Muscle of leg (tissue), 16 donors: ENCODE measurements at places on chromosomes 11 and 22. TPM values are rescaled to one million over a fixed set of nuclear protein-coding genes. Genes with fewer than 3 reads are reported as not detected.

PATE4 gene
- total RNA-seq: not detected

SLC1A2 gene
- total RNA-seq: 1.6 TPM

OVCH2 gene
- not detected for total RNA-seq

VWCE gene
- total RNA-seq: 3.4 TPM

TECTA gene
- total RNA-seq: 0.89 TPM

MMP12 gene
- total RNA-seq: not detected

CNGA4 gene
- total RNA-seq: not detected

MAP4K2 gene
- total RNA-seq: 7.4 TPM

MLC1 gene
- total RNA-seq: 0.31 TPM

PLCB3 gene
- 10.4 TPM for total RNA-seq

MEI1 gene
- 0.62 TPM for total RNA-seq

CHADL gene
- total RNA-seq: 4.7 TPM

PPME1 gene
- 27.1 TPM for total RNA-seq

NCAPH2 gene
- total RNA-seq: 34.8 TPM

PAMR1 gene
- 29.9 TPM for total RNA-seq

FIBIN gene
- 48.0 TPM for total RNA-seq

POLA2 gene
- 18.8 TPM for total RNA-seq

DMC1 gene
- total RNA-seq: 4.2 TPM

MS4A7 gene
- 7.4 TPM for total RNA-seq

OR52E8 gene
- total RNA-seq: not detected

OR8D1 gene
- not detected for total RNA-seq

LGR4 gene
- total RNA-seq: 29.6 TPM

SCT gene
- total RNA-seq: 55.2 TPM

FAM180B gene
- 2.9 TPM for total RNA-seq

OR8G1 gene
- 0.09 TPM for total RNA-seq

EMID1 gene
- total RNA-seq: 5.7 TPM

KCNJ11 gene
- total RNA-seq: 12.9 TPM

GRIA4 gene
- 12.9 TPM for total RNA-seq

ADM2 gene
- 0.40 TPM for total RNA-seq

TP53AIP1 gene
- 0.22 TPM for total RNA-seq

SHANK2 gene
- 1.1 TPM for total RNA-seq

ZNF280A gene
- total RNA-seq: 0.09 TPM

GNB1L gene
- 4.6 TPM for total RNA-seq

SNX32 gene
- 0.98 TPM for total RNA-seq
